ENCODE measurements at places on chromosomes 3 and 15. TPM values are rescaled to one million over a fixed set of nuclear protein-coding genes. Genes with fewer than 3 reads are reported as not detected.
A peak's percentile ranks its signal among the peaks of the same experiment; 100 is the strongest.

The NR2F2 gene
- total RNA-seq: not detected

The PP2D1 gene
- not detected for total RNA-seq

The CCR2 gene
- not detected for total RNA-seq

The DMXL2 gene
- 21.6 TPM for total RNA-seq

The THOC7 gene
- 53.9 TPM for total RNA-seq

The MESP2 gene
- total RNA-seq: 0.16 TPM

The ZNF80 gene
- not detected for total RNA-seq

The ROPN1B gene
- total RNA-seq: not detected

The NEK10 gene
- 2.0 TPM for total RNA-seq

The CLSTN2 gene
- total RNA-seq: 0.83 TPM

The GPR27 gene
- 11.8 TPM for total RNA-seq

The SH2D7 gene
- not detected for total RNA-seq

The CSPG5 gene
- total RNA-seq: 3.4 TPM

The APOD gene
- not detected for total RNA-seq

The CEMIP gene
- 4.1 TPM for total RNA-seq

The HIGD2B gene
- not detected for total RNA-seq

The GPR87 gene
- total RNA-seq: not detected

DNA sequence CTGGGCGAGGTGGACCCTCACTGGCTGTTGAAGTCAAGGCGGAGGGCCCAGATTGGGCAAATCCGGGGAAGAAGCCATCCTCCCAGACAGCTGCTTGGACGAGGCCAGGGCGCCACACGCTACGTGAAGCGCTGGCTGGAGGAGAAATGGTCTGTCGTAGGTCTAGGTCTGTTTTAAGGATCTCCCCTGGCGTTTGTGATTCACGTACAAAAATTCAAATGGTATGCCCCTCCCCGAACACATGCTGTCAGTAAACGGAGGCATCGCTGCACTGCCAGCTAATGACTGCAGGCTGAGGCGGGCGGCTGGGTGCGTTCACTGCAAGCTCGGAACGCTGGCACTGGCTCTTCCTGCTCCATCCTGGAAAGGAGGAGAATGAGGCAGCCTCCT, 69.9 kb downstream of the EPHB3 start:
- no peak for DNase-seq

DNA sequence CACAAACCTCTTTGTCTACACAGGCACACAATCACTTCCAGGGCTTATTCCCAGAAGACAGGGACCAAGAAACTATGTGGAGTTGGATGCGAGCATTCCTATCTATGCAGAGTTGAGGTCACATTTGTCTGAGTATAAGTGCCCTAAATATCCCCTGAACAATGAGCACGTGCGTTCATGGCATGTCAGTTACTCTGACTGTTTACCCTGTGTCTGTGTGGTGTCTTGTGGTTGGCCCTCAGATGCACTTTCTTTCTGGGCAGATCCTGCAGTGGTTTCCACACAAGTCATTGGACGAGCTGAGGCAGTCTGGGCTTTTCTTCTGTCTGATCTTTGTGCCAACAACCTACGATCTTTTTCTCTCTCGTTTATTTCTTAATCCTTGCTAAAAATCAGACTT, 134.5 kb downstream of the FBN1 start:
- no peak for DNase-seq

GRCh38 chr3:100463002-100463401, 29.4 kb upstream of the TMEM45A start:
- peak; percentile 83 for DNase-seq

DNA sequence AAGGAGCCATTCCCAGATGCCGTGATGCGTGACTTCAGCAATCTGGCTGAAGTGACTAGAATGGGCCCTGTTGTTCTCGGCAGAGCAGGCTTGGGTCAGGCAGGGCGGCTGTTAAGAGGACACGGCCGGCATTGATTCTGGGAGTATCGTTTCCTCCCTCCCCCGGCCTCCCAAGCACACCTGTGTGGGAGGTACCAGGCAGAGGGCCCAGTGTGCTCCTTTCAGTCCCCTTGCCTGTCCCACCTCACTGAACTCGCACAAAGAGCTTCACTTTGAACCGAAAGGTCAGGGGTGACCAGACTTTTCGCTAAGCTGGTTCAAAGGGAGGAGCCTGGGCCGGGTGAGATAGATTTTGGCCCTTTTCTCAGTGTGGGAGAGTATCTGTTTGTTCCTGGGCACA, 92.7 kb downstream of the CEMIP start:
- DNase-seq: no peak

- no peak for DNase-seq
Measured at GRCh38 chr15:59060348-59060747, 44.6 kb upstream of the CCNB2 start.

GRCh38 chr3:141385406-141386125, 17.3 kb downstream of the ZBTB38 start:
- DNase-seq: no peak

DNA sequence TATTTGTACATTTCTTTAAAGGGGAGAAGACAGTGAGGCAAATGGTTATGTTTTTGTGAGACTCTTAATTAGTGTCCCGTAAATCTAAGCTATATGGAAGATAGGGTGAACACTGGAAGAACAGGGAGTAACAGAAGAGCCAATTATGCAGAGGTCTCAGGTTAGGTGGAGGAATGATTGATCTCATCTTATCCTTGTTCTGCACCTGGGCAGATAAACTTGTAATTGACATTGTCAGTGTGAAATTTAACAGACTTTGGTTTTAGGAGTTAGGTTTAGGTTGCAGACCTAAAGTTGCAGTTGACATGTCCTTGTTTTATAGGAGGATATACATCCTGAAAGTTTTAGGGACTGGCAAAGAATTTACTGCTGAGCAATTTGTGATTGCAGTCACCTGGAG, 3.1 kb upstream of the TWF2 start:
- DNase-seq: no peak

GRCh38 chr3:15512166-15512565, 9.3 kb downstream of the COLQ start:
- no peak for DNase-seq

DNA sequence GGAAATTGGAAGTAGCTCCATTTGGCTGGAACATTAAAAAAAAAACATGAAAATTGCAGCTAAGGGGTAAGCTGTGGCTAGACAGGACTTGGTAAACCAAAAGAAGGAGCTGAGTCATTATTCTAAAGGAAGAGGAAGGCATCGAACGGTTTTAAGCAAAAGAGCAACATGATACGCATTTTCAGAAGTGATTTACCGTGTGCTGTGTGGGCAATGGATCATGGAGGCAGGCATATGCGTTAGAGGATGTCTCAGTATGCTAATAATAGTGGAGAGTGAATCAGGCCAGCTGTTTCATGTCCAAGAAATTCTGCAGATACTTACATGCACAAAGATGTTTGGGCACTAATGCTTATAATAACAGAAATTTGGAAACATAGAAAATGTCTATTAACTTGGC, 409.1 kb upstream of the ATP11B start:
- no peak for DNase-seq

DNA sequence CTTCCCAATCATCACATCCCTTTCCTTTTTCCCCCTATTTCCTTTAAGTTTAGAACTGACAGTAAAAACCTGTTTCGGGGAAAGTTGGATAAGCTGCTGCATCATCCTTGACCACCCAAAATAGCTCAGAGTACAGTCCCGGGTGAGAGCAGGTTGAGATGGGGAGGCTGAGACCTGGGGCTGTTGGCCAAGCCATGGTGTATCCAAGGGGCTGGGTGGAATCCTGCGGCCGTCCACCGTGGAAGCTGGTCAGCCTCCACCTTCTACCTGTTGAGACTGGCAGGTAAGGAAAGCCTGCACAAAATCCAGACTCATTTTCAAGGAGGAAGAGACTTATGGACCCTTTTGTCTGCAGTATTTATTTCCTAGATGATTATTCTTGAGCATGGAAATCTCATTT, 128.2 kb upstream of the PLXNA1 start:
- no peak for DNase-seq

DNA sequence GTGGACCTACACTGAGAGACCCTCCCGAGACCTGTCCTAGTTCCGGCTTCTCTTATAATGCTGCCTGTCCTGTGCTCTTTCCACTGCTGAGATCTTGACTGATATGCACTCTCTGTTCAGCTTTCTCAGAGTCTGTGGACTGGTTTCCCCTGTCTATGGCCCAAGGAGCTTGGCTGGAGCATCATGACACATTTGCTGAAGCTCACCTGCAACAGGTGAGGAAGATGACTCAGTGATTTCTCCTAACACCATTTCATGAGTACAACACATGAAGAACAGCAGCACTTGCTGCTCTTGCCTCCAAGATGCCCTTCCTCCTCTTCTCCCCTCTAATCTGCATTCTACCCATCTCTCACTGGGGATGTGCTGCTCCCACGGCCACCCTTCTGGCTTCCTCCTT, 92.1 kb downstream of the DUT start:
- no peak for DNase-seq

DNA sequence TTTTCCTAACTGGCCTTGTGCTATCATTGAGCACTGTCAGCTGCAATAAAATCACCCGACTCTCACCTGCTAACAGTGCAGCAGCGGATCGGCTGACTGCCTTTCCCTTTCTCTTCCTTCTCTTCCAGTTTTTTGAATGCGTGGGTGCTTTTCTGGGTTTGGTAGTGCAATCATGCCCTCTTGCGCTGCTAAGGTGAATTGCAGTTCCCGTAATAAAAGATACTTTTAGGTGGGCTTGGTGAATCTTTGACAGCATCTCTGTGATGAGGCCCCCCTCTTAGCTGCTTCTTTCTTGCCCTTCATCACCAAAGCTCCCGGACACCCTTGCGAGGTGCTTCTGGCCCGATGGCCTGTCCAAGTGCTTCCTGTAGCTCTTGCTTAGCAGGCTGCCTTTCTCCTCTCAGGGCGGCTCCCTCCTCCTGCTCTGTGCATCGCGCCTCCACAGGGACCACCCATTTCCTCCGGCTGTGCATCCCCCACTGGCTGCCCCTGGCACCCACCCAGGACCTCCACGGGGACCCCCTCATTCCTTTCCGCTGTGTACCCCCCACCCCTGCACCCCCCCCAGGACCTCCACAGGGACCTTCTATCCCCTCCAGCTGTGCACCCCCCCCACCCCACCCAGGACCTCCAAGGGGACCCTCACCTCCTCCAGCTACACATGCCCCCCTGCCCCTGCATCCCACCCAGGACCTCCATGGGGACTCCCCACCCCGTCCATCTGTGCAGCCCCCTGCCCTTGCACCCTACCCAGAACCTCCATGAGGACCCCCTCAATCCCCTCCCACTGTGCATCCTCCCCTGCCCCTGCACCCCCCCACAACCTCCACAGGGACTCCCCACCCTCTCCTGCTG, 50.8 kb upstream of the RPL32 start:
- DNase-seq: peak; percentile 83

DNA sequence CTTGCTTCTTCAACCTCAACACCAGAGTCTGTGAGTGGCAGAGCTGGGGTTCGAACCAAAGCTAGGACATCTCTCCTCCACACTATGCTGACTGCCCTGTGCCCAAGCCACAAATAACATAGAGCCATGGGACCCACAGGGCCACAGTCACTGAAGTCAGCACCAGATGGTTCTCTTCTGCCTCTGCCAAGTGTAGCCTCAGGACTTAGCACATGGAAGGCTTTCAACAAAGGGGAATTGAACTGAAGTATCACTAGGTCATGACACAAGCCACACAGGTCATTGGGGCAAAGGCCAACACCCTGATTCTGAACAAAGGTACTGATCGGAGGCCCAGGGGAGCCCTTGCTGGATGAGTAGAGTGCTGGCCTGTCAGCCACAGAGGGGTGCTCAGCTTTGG, 83.6 kb downstream of the BDH1 start:
- no peak for DNase-seq

GRCh38 chr15:38868326-38869114, 303.9 kb upstream of the RASGRP1 start:
- DNase-seq: no peak

- DNase-seq: no peak
Measured at GRCh38 chr3:64691051-64691450, 3.3 kb upstream of the ADAMTS9 start.

GRCh38 chr15:78088773-78089080, 3.6 kb upstream of the SH2D7 start:
- DNase-seq: no peak
